ENCODE measurements at places on chromosomes 11 and 22. TPM values are rescaled to one million over a fixed set of nuclear protein-coding genes. Genes with fewer than 3 reads are reported as not detected.

FOSL1 gene
- total RNA-seq = 37.2 TPM

OR51B2 gene
- not detected for total RNA-seq

RFPL3 gene
- not detected for total RNA-seq

MAP6 gene
- total RNA-seq = 3.0 TPM

OR52I1 gene
- total RNA-seq = not detected

- H3K27me3 ChIP-seq = peaks cover 12% of the 10 kb centered on the region
- no peaks in the 10 kb centered on the region for H3K36me3 ChIP-seq
- H3K4me1 ChIP-seq = peaks cover 8% of the 10 kb centered on the region
- H3K27ac ChIP-seq = no peak overlapping the region
- DNase-seq = no peak
Observed at GRCh38 chr22:43722444-43722843, 89.7 kb downstream of the EFCAB6 start.

DNA sequence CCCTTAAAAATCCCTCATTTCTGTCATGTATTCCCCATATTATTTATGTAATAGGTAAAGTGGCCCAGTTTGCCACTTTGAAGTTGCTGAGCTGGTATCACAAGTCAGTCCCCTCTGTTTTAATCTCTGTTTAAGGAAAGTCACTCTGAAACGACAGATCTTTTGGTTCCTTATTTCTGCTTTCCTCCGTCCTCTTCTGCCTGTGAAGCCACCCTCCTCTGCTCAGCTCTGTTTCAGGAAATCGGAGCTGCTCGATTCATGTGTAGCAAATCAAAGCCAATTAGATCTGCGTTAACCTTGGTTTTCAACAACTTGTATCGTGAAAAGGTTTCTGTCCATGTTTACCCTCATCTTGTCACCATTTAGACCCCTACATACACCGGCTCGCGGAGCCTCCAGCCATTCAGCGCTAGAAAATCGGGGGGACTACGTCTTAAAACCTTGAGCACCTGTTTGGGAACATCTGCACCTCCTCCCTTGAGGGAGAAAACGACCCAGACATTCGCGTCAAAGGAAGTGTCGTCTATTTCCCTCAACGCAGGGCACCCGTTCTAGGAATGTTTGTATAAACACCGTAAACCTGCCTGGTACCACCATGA is 576 bp upstream of the SC5D start:
- peak overlapping the region; percentile 85 for H3K4me3 ChIP-seq
- no peaks in the 10 kb centered on the region for H3K36me3 ChIP-seq
- peaks cover 27% of the 10 kb centered on the region for H3K27me3 ChIP-seq
- no peak for DNase-seq
- peaks cover 15% of the 10 kb centered on the region for H3K4me1 ChIP-seq

- H3K4me1 ChIP-seq = peaks cover 23% of the 10 kb centered on the region
- DNase-seq = peak; percentile 80
- peak overlapping the region; percentile 87 for H3K27ac ChIP-seq
- peaks cover 5% of the 10 kb centered on the region for H3K36me3 ChIP-seq
Observed at GRCh38 chr22:38871360-38872171, 450 bp downstream of the CBX6 start.

DNA sequence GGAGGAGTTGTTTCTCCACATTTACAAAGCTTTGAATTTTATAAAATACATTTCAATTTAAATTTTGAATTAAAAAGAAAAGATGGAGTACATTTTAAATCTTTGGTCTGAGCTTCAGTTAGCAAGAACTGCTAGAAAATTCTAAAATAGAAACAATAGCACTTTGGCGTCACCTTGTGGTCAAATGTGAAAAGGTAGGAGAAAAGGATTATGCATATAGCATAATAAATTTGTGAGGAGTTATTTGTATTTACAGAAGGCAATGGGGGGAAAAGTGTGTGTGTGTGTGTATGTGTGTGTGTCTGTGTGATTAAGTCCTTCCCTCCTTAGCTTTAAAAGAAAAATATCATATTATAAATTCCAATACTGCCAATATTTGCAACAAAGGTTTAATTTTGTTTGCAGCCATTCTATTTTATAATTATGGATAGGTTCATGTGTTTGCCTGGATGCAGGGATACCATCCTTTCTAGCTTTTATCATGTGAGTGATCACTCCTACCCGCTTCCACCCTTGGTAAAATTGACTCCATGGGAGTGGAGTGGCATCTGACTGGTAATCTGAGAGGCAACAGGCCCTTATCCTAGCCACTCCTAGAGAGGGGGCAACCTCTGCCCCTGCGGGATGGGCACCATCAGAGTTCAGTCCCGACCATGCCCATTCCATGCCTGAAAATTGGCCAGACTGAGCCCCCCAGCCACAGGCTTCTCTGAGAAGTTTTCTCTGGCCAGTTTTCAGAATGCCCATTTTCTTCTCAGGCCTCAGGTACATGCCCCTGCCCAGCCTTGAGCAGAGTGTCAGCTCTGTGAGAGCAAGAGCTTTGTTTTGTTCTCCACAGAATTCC is 13.6 kb upstream of the LGR4 start:
- peaks cover 5% of the 10 kb centered on the region for H3K36me3 ChIP-seq
- peaks cover 3% of the 10 kb centered on the region for H3K4me1 ChIP-seq
- no peak overlapping the region for H3K27ac ChIP-seq
- DNase-seq = no peak
- H3K27me3 ChIP-seq = no peaks in the 10 kb centered on the region

- H3K4me1 ChIP-seq = peaks cover 27% of the 10 kb centered on the region
- H3K4me3 ChIP-seq = no peak overlapping the region
- peak overlapping the region; percentile 17 for H3K27ac ChIP-seq
- DNase-seq = no peak
- H3K27me3 ChIP-seq = no peaks in the 10 kb centered on the region
Observed at GRCh38 chr11:28231475-28231874, 123.3 kb downstream of the METTL15 start.

GRCh38 chr22:49296561-49296960 is 531.1 kb downstream of the BRD1 start:
- H3K27me3 ChIP-seq = no peaks in the 10 kb centered on the region
- H3K4me3 ChIP-seq = no peak overlapping the region
- DNase-seq = peak; percentile 78
- no peaks in the 10 kb centered on the region for H3K4me1 ChIP-seq

DNA sequence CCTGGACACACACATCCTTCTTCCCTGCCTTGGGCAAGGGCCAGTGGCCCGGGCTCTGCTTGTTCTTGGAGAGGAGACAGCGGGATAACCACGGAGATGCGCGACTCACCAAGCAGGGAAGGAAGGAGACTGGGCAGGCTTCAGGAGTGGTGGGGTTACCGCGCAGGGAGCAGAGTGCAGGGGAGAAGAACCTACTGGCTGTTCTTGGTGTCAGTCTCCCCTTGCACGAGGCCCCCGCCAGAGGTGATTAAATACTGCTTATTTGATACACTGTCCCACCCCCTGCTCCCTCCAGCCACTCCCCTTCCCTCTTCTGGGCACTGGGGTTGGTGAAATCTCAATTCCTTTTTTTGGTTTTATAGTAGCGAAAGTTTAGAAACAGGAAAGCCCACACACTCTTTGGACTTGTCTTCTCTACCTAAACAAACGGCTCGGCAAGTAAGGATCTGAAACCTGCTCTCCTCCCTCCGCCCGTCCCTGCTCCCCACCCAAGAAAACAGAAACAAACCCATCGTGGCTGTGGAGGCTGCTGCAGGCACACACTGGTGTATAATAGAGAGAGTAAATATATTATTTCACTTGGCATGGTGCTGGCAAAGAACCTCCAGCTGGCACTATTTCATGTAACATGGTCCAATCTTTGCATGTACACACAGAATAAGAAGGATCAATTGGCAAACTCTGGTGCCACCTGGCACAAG is 10.8 kb downstream of the LARGE2 start:
- no peak overlapping the region for H3K27ac ChIP-seq
- peaks cover 32% of the 10 kb centered on the region for H3K36me3 ChIP-seq
- H3K4me1 ChIP-seq = peaks cover 8% of the 10 kb centered on the region
- H3K27me3 ChIP-seq = no peaks in the 10 kb centered on the region
- peak; percentile 80 for DNase-seq
- H3K4me3 ChIP-seq = no peak overlapping the region

GRCh38 chr11:64870893-64871466 is 7.4 kb downstream of the EHD1 start:
- no peak for DNase-seq
- peaks cover 15% of the 10 kb centered on the region for H3K36me3 ChIP-seq
- no peaks in the 10 kb centered on the region for H3K27me3 ChIP-seq
- H3K4me1 ChIP-seq = peaks cover 59% of the 10 kb centered on the region
- H3K4me3 ChIP-seq = no peak overlapping the region

GRCh38 chr11:70745451-70745850 is 347.1 kb downstream of the CTTN start:
- no peaks in the 10 kb centered on the region for H3K36me3 ChIP-seq
- no peak overlapping the region for H3K27ac ChIP-seq
- H3K4me3 ChIP-seq = no peak overlapping the region
- H3K27me3 ChIP-seq = peaks cover 8% of the 10 kb centered on the region

- peaks cover 30% of the 10 kb centered on the region for H3K27me3 ChIP-seq
- no peak overlapping the region for H3K27ac ChIP-seq
- H3K4me1 ChIP-seq = no peaks in the 10 kb centered on the region
Observed at GRCh38 chr11:123381817-123382554, 48.1 kb upstream of the GRAMD1B start.

- no peak for DNase-seq
- no peak overlapping the region for H3K27ac ChIP-seq
- peaks cover 17% of the 10 kb centered on the region for H3K27me3 ChIP-seq
- H3K4me1 ChIP-seq = peaks cover 8% of the 10 kb centered on the region
Observed at GRCh38 chr11:121761186-121761585, 308.4 kb upstream of the SORL1-AS1 start.

GRCh38 chr22:48670731-48671130 is 1156.9 kb downstream of the BRD1 start:
- H3K36me3 ChIP-seq = peaks cover 14% of the 10 kb centered on the region
- no peaks in the 10 kb centered on the region for H3K27me3 ChIP-seq
- no peak for DNase-seq
- H3K27ac ChIP-seq = no peak overlapping the region

DNA sequence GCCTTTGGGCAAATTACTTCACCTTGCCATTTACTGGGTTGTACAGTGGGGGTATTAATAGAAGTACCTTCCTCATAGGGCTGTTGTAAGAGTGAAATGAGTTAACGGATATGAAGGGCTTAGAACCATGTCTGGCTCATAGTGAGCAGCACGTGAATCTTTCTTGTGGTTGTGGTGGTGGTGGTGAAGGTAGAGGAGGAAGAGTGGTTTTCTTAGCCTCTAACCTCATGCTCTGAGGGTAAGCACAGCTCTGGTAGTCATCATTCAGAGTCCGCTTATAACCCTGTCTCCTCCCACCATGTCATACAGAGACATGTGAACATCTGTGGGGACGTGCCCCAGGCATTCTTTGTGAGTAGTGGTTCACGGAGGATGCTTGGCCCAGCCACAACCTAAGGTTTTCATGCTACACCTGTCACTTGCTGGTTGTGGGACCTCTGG is 43.6 kb downstream of the TEAD1 start:
- no peak overlapping the region for H3K4me3 ChIP-seq
- no peaks in the 10 kb centered on the region for H3K36me3 ChIP-seq
- H3K4me1 ChIP-seq = peaks cover 43% of the 10 kb centered on the region
- no peaks in the 10 kb centered on the region for H3K27me3 ChIP-seq
- no peak for DNase-seq

DNA sequence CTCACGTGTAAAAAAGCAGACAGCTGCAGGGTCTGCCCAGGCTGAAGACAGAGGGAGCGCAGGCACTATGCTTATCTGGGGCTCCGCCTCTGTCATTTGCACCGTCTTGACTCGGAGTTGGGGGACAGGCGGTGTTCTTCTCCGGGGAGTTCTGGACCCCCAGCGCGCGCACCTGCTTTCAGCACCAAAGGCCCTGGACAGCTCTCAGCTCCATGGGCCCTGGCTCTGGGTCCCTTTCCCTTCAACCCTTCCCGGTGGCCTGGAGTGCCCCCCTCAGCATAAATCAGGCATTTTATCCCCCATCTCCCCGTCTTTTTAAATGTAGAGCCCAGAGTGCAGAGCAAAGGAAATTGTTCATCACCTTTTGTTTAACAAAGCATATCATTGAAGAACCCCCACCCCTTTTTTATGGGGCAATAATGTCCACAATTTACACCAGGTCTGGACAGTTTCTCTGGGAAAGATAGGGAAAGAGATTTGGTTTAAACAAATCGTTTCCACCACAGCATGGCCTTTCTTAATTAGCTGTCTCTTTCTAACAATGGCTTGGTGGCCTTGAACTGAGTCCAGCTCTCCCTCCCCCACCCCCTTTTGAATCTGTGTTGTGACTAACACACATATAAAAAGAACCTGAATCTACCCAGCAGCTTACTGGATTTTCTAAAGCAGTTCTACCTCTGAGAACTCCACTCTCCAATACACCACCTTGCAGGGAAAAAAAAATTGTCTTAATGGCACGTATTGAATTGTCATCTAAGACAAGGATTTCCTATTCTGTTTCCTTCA is 1.7 kb downstream of the SEZ6L start:
- H3K36me3 ChIP-seq = no peaks in the 10 kb centered on the region
- no peak overlapping the region for H3K27ac ChIP-seq
- peak; percentile 77 for DNase-seq
- no peak overlapping the region for H3K4me3 ChIP-seq
- peaks cover 10% of the 10 kb centered on the region for H3K4me1 ChIP-seq

GRCh38 chr11:86301742-86302091 is 323 bp upstream of the HIKESHI start:
- no peak for DNase-seq
- H3K36me3 ChIP-seq = peaks cover 5% of the 10 kb centered on the region
- peak overlapping the region; percentile 100 for H3K4me3 ChIP-seq
- H3K27ac ChIP-seq = no peak overlapping the region
- H3K27me3 ChIP-seq = peaks cover 12% of the 10 kb centered on the region
- H3K4me1 ChIP-seq = peaks cover 18% of the 10 kb centered on the region

DNA sequence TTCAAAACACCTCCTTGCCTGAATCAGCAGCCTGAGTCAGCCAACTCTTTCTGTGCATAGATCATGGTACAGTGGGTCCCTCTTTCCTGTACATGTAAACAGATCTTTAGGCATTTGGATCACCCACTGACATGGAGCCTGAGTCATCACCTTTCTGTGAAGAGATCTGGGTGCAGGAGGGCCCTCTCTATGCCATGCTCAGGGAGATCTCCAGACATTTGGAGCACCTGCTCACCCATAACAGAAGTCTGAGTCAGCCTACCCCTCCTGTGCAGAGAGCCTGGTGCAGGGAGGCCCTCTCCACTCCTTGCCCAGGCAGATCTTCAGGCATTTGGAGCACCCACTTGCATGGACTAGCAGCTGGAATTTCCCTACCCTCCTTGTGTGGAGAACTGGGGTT is 56.2 kb upstream of the GLYAT start:
- H3K4me3 ChIP-seq = no peak overlapping the region
- DNase-seq = no peak
- no peaks in the 10 kb centered on the region for H3K4me1 ChIP-seq

DNA sequence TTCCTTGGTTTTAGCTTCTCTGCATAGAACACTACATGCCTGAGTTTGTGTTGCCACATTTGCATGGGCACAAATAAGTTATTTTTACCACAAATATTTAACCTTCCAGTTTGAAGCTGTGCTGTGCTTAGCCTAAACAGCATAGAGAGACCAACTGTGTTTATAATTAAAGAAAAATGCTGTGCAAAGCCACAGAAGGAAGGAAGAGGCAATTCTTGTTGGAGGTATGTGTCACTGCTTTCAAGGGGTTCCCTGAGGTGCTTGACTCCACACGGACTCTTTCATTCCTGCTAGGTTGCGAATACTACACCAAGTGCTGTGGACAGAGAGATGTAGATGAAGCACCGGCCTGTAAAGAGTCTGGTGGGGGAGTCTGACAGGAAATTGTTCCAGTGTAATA is 47.6 kb upstream of the OLFML1 start:
- peak overlapping the region; percentile 33 for H3K27ac ChIP-seq
- H3K36me3 ChIP-seq = no peaks in the 10 kb centered on the region
- H3K4me3 ChIP-seq = no peak overlapping the region
- H3K4me1 ChIP-seq = no peaks in the 10 kb centered on the region
